Myocyte (in vitro differentiated cells): ENCODE measurements at places on chromosomes 7 and 10. TPM values are rescaled to one million over a fixed set of nuclear protein-coding genes. Genes with fewer than 3 reads are reported as not detected.

- DNase-seq = peak; percentile 61
Observed at GRCh38 chr7:51324206-51324898, 7.7 kb upstream of the COBL start.

DNA sequence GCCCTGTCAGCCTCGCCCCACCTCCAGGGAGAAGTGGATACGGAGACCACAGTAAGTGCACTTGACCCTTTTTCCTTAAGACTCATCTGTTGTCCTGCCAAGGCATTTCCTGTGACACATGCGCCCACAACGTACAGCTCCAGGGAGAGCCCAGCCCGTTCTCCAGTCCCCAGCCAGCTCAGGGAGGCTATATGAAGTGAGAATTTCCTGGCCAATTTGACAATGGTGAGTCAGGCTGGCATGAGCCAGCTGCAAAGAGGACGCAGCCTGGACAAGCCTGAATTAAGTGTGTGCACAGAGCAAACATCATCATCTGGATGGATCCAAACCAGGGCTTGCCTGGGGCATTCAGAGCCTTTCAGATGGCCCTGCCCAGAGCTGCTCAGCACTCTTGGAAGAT is 244.8 kb downstream of the KCNMA1 start:
- peak; percentile 62 for DNase-seq

DNA sequence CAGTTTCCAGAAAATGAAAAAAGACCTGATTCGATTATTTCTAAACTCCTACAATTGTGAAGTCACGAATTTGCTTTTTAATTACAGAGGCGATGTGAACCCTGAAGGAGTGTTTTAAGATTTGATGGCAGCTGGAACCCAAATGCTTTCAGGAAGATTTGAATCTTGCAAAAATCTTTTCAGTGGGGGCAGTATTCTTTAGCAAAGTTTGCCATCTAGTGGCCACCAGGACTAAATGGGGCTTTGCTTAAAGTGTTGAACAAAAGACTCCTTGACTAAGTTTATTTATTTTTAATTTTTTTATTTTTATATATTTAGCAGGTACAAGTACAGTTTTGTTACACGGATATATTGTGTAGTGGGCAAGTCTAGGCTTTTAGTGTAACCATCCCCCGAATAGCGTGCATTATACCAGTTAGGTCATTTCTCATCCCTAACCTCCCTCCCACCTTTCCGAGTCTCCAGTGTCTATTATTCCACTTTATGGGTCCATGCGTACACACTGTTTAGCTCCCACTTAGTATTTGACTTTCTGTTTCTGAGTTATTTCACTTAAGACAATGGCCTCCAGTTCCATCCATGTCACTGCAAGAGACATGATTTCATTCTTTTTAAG is 98.8 kb downstream of the CACNB2 start:
- peak; percentile 47 for DNase-seq

DNA sequence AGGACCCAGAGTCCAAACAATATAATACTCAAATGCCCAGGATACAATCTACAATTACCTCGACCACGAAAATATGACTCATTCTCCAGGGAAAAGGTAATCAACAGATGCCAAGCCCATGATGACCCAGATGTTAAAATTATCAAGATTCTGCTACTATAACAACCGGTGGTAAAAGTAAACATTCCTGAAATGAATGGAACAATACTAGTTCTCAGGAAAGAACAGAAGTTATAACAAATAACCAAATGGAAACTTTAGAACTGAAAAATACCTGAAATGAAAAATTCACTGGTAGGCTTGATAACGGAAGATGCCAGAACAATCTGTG is 34.1 kb upstream of the GUSB start:
- DNase-seq = peak; percentile 42

DNA sequence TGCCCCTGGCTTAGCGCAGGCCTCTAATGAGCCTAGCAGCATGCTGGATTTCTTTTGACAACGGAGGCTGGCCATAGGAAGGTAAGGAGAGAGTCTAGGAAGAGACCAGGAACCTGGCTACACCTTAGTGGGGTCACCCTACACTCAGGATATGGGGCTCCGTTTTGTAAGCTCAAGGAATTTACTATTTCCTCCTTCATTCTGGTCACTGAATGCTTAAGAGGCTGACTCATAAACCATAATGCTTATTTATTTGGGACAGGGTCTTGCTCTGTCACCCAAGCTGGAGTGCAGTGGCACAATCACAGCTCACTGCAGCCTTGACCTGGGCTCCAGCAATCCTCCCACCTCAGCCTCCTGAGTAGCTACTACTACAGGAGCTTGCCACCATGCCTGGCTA is 38.4 kb downstream of the CARD11 start:
- DNase-seq = no peak

DNA sequence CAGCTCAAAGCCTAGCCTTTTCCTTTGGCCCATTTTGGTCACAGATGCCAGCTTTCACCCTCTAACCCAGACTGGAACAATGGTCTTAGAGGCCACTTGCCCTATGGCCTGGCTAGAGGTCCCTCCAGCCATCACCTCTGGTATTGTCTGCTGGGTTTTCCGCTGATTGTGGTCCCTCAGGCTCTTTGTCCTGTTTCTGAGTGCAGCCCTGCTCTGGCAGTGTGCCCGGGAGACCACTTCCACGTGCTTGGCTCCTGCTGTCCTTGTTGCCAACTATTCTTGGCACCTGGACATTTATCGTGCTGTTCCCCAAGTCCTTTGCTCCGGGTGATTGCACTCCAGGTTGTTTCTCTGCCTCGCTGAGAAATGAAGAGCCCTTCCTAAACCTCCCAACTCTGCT is 53.3 kb upstream of the FAM180A start:
- no peak for DNase-seq

- no peak for DNase-seq
Observed at GRCh38 chr7:144100607-144101006, 8.8 kb upstream of the OR2A2 start.

- no peak for DNase-seq
Observed at GRCh38 chr7:116886543-116887156, 24.3 kb downstream of the CAPZA2 start.

GRCh38 chr7:88289564-88290025 is 17.1 kb downstream of the STEAP4 start:
- DNase-seq = no peak

GRCh38 chr10:133458710-133459453 is 5.1 kb downstream of the SCART1 start:
- DNase-seq = no peak

GRCh38 chr7:1024331-1024841 is 20.0 kb upstream of the GPR146 start:
- DNase-seq = no peak

GRCh38 chr10:52319926-52320325 is 5.8 kb downstream of the DKK1 start:
- no peak for DNase-seq

- DNase-seq = no peak
Observed at GRCh38 chr7:96837593-96837992, 127.9 kb upstream of the SEM1 start.

- DNase-seq = no peak
Observed at GRCh38 chr10:1630304-1630703, 107.0 kb downstream of the ADARB2 start.

The SLC13A1 gene
- total RNA-seq = not detected in 2 replicates

The RTKN2 gene
- total RNA-seq = 3.8 and 5.4 TPM in 2 replicates

The IFIT1B gene
- total RNA-seq = not detected in 2 replicates

The RADIL gene
- 1.1 and 1.8 TPM in 2 replicates for total RNA-seq

The CFAP46 gene
- not detected in 2 replicates for total RNA-seq

The LLCFC1 gene
- total RNA-seq = not detected in 2 replicates

The HELLS gene
- 2.6 and 6.0 TPM in 2 replicates for total RNA-seq

The CDH23 gene
- total RNA-seq = 0.16 and 0.40 TPM in 2 replicates

The SPDYE8 gene
- not detected in 2 replicates for total RNA-seq

The LIPF gene
- total RNA-seq = 1.7 and 2.4 TPM in 2 replicates
